Stimulated activated naive B cell treated with anti-CD40 and anti-IgM and Interleukin-4, amounts not matched to agents 10 μg/mL and 1 μg/mL and 100 μg/mL, for 72 hours (primary cell): ENCODE measurements at places on chromosomes 6 and 20.

- no peak for DNase-seq
Measured at GRCh38 chr20:4413314-4414049, 308.2 kb upstream of the PRND start.

DNA sequence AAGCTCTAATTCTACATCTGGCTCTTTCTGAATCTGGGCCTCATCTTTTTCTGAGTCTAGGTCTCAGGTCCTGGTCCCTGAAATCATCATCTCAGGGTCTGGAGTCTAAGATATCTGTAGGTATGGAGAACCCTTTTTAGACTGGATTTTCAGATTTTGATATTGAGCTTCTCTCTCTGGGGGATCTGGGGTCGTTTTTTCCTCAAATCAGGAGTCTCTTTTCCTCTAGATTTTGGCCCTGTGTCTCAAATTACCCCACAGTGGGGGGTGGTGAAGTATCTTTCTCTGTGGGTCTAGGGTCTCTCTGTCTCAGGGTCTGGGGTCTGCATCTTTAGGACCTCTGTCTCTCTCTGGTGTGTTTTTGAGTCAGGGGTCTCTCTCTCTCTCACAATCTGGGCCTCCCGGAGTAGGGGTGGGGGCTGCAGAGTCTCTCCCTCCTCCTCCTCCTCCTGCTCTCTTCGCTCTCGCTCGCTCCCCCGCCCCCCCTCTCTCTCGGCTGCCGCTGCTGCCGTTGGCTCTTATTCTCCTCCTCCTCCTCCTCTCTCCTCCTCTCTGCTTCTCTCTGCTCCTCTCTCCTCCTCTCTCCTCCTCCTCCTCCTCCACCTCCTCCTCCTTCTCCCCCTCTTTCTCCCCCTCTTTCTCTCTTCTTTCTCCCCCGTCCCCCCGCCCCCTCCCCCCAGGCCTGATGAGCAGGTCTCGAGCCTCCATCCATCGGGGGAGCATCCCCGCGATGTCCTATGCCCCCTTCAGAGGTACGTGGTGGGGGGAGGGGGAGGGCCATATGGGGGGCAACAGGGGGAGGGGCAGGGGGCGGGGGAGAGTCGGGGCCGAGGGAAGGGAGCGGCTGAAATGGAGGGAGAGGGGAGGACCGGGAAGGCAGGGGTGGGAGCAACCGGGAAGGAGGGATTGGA, at the start of gene SYNGAP1:
TSS of gene SYNGAP1 (plus strand) at position 486 of the 911 bp plus-strand sequence. CDS start at position 686, 200 bp downstream.
- no peak for DNase-seq

DNA sequence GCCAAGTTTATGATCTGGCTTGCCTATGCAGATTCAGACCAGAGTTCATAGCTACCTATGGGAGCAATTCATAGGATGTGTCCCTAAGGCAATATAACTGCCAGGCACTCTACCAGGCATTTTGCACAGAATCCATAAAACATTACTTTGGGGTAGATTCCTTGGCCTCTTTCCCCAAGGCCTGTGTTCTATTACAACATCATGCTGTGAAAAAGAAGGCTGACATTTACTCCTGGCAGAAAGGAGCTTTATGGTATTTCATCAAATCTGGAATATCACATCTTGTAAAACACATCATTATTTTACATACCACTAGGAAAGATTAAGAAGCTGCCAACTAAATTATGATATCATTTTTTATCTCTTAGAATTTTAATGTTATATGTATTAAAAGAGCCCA, 287.0 kb upstream of the MARCKS start:
- no peak for DNase-seq

GRCh38 chr6:130560231-130560630, 194.4 kb downstream of the TMEM200A start:
- DNase-seq, result peak; percentile 32

GRCh38 chr6:78340755-78341154, 526.6 kb upstream of the IRAK1BP1 start:
- DNase-seq, result no peak

- DNase-seq, result no peak
Measured at GRCh38 chr6:6470123-6470522, 118.4 kb upstream of the LY86 start.

GRCh38 chr6:159521962-159522361, 171.1 kb downstream of the SOD2 start:
- no peak for DNase-seq
